ENCODE measurements at places on chromosomes 7 and 10.

- DNase-seq = no peak
These were observed 98.4 kb downstream of the SNX10 start for GRCh38 chr7:26390016-26390415.

DNA sequence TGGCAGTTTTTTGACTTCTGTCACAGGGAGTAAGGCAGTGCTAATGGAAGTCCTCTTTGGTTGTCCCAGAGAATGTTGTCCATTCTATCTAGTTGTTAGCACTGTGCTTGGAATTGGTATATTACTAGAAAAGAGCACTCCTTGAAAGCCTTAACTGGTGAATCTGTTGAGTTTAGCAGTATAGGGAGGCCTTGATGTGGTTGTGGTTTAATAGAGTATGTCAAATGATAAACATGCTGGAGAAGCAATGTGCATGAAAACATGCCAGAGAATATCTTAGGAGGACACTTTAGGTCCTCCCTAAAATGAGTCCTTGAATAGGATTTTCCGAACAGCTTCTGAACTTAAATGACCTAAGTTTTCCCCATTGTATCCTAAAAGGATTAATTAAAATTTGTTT, 98.6 kb downstream of the BTRC start:
- no peak for DNase-seq

DNA sequence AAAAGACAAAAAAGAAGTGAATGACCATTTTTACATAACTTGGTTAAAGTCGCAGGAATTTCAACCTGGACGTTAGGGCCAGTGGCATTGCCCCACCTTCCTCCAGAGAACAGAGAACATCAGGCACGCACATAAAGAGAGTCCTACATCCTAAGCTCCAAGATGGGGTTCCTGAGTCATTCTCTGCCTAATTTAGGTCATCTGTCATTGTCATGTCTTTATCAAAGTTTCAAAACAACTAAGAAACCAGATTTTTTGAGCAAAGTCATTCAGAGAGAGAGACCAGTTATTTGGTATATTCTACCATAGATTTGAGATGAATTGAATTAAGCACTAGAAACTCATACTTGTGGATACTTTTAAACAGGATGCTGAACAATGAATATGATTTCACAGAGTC, 241.7 kb downstream of the CALN1 start:
- DNase-seq = no peak

DNA sequence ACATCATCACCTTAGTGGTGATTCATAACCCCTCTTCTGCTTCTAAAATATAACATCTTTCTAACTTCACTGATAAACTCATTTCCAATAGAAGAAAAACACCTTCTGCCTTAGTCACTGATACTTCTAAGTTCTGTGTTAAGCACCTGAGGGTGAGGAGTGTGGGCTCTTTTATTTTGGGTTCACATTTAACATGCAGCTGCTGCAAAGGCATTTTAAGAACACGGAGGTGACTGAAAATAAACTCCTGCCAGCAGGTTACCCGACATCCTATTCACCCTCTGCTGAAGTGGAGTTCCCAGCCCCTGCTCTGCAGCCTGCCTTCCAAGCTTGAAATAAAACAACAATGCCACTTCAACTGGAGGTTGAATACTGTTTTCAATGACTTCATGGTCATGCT, 202.9 kb upstream of the PLXNA4 start:
- DNase-seq = no peak

DNA sequence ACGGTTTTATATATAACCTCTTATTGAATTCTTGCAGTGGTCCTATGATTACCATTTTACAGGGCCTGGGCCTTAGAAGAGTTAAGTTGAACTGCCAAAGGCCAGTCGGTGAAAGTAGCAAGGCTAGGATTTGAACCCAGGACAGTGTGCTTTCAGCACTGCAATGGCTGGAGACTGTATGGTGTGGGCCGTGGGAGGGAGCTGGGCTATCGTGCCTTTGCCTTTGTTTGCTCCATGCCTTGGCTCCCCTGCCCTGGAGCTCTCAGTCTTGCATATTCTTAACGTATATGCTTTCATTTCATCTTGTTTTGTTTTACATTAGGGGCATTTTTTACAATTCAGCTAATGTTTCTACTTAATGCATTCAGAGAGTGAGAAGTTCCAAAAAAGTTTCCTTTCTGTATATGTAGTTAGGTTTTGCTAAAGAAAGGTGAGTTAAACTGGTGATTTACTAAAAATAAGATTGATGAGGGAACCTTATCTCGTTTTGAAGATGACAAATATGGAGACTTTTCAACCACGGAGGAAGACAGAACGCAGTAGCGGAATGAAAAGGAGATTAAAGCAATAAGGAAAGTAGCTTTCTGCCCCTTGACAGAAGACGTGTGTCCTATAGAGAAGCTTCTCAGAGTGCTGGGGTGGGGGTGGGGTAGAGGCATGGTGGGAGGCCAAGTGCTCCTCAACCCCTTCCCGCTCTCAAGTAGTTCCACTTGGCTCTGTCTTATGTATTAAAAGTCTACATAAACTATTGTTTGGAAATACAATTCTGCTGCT, 82.5 kb downstream of the RTKN2 start:
- DNase-seq = no peak

DNA sequence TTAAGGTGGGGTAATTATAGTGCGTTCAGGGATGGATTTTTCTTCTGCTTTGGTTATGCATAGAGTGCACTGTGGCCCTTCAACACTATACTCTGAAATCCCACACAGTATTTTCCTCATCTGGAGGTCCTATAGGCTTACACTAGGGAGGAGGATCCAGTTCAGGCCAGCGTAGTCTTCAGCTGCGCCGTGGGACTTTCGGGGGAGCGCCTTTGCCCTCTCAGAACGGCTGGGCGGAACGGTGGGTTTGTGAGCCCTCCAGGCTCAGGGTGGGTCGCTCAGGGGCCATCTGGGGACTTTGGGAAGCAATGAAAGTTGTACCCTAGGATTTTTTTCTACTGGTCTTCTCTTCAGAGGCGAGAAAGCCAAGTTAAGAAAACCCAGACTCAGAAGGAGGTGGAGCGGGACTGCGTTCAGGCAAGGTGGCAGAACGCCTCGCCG, 652 bp upstream of the VPS26A start:
- DNase-seq = no peak

DNA sequence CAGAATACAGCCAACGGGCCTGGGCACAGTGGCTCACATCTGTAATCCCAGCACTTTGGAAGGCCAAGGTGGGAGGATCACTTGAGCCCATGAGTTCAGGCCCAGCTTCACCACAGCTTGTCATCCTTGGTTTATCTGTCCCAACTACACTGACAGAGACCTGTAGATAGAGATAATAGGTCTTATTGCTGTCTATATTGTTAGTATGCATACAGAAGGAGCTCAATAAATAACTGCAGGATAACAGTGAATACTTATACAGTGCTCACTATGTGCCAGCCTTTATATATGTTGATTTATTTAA, 1.3 kb downstream of the CNPY4 start:
- DNase-seq = no peak

GRCh38 chr10:80870282-80870681, 332.6 kb downstream of the SH2D4B start:
- DNase-seq = no peak

DNA sequence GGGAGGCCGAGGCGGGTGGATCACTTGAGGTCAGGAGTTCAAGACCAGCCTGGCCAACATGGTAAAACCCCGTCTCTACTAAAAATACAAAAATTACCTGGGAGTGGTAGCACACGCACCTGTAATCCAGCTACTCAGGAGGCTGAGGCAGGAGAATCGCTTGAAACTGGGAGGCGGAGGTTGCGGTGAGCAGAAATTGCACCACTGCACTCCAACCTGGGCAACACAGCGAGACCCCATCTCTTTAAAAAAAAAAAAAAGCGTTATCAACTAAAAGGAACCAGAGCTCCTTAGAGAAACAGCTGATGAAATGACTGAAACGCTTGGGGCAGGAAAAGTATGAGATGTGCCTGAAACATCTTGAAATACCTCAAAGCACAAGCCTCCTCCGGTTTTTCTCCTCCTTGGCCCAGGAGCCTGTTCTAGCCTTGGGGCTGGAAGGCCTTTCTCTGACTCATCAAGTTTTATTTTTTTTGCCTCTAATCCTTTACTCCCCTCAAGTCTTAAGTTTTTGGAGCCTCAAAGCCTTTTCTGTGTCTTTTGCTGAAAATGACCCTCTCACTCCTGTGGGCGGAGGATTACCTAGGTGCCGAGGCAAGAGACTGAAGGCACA, 2.6 kb upstream of the METTL27 start:
- DNase-seq = no peak

GRCh38 chr7:131057015-131057793, 270.5 kb upstream of the MKLN1 start:
- DNase-seq = no peak

DNA sequence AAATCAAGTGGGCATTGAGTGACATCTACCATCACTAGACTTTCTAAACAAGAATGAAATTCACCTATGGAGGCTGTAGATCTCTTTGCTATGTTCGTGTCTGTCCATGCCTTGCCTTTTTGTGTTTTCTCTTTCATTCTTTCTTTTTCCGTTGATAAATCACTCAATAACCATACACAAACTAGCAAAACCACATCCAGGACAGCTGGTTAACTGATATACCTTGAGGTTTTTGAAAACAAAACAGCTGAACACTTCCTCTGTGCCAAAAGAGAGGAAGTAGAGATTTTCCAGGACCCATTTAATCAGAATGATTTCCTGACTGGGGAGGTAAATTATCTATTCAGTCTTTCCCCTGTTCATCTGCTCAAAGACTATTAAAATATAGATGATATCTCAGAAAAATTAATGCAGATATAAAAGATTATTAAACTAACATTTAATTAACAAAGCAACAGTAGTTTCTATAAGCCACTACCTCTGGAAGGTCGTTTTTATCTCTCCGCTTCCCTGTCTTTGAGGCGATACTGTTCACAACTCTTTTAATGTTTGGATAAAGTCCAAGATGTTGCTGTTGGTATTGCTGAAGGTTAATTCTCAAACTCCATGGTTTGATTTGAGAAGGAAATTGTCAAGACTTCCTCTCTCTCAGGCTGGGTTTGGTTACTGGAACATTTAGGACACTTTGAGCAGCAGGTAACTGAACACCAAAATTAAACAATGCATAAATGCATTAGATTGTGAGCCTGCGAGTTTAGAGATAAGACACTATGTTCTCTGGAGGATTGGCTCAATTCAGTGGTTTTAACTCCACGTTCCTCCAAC, 24.4 kb upstream of the C10orf67 start:
- DNase-seq = no peak

- DNase-seq = no peak
These were observed 11.4 kb upstream of the TWIST1 start for GRCh38 chr7:19128856-19129255.

DNA sequence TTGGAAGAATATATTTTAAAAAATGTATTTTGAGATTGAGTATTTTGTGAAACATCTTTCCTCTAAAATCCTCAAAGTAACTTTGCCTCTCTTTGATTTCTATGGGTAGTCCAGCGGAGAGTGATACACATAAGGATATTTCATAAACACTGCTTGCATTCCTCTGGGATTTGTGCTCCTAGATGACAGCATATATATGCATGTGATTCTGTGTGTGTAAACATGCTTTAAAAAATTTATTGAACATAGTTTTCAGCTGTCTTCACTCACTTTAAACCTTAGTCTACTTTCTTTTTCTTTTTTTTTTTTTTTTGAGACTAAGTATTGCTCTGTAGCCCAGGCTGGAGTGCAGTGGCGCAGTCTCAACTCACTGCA, 84.6 kb downstream of the KAT6B start:
- no peak for DNase-seq

DNA sequence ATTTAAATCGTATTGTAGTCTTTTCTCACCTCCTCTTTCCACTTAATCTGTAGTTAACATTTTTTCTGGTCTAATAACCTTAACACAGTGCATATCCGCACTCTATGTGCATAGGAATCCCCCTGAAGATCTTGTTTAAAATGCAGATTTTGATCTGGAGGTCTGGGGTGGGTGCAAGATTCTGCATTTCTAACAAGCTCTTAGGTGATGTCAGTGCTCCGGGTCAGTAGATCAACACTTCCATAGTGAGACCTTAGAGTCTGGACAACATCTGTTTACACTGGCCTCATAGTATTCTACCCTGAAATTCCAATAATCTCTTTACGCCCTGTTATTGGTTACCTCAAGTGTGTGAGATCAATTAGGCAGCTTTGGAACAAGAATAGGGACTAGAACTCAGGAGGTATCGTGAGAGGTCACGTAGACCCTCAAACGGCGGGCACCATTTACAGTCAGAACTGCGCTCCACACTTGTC, 434 bp upstream of the PLEKHA8 start:
- no peak for DNase-seq

- DNase-seq = no peak
These were observed 19.9 kb upstream of the SP4 start for GRCh38 chr7:21407796-21408480.

- DNase-seq = no peak
These were observed 28.4 kb downstream of the JMJD1C start for GRCh38 chr10:63437116-63437949.

GRCh38 chr7:23593706-23594105, 3.5 kb upstream of the CCDC126 start:
- DNase-seq = no peak

GRCh38 chr7:71173955-71174354, 42.0 kb downstream of the GALNT17 start:
- DNase-seq = no peak

GRCh38 chr7:117347480-117347879, 24.6 kb upstream of the WNT2 start:
- no peak for DNase-seq

GRCh38 chr7:26663874-26664273, 200.5 kb downstream of the SKAP2 start:
- no peak for DNase-seq

DNA sequence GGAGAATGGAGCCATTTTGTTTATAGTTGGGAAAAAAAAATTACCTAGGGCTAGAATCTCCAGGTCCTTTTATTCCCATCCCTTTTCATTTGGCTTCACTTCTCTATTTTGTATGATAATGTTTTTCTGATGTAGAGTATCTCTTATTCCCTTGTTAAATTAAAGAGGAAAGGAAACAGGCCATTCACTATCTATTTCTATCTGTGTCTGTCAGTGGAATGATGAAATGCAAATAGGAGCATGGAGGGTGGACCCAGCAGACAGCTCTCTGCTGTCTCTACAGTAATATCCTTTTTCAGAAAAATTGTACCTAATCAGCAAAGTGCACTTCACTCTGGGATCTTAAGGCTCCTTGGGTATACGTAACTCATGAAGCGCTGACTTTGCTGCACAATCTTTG, 136.0 kb downstream of the SRI start:
- DNase-seq = no peak

GRCh38 chr10:120793088-120793487, 58.1 kb upstream of the WDR11 start:
- no peak for DNase-seq

GRCh38 chr7:153943457-153943856, 108.7 kb upstream of the DPP6 start:
- DNase-seq = no peak

- no peak for DNase-seq
These were observed 143.0 kb downstream of the GFRA1 start for GRCh38 chr10:116130006-116130405.

Measured in activated CD4-positive, alpha-beta T cell treated with anti-CD3 and anti-CD28 coated beads, Interleukin-2, amount 50 U/mL, for 4 hours (primary cell).